Activated CD4-positive, alpha-beta T cell treated with anti-CD3 and anti-CD28 coated beads, Interleukin-2, amount 50 U/mL, for 1 hour (primary cell): ENCODE measurements at places on chromosomes 3 and 15.

GRCh38 chr3:162262129-162262528 lies 765.5 kb downstream of the OTOL1 start:
- no peak for DNase-seq

DNA sequence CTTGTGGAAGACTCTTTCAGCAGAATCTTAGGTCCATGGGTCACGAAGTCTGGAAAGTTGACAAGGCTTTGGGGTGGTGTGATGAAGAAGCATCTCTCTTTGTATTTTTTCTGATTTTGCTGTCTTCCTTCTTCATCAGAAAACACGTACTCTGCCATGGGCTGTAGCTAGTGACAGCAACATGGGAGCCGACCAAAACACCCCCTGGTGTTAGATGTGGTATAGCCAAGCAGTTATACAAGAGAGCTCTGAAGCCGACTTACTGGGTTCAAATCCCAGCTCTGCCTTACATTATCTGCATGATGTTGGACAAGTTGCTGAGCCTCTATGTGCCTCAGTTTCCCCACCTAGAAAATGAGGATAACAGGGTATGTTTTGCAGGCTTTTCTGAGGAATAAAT lies 32.9 kb upstream of the LYZL4 start:
- no peak for DNase-seq

GRCh38 chr3:140494970-140495369 lies 182.9 kb upstream of the TRIM42 start:
- no peak for DNase-seq

DNA sequence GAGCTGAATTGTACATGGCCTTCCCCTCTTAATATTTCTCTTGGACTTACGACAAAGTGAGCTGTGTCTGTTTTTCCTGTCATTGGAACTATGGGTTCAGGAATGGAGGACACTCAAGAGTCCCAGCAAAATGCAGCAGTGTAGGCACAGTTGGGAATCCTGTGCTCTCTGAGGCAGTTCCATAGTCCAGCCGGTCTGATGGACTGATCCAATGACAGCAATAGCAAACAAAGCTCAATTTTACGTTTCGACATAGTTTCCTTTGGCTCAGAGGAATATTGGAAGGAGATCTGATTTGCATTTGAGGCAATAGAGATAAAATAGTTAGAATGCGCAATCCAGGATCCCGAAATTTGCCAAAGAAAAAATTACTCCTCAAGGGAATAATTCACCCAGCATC lies 276.9 kb upstream of the CNTN3 start:
- DNase-seq = no peak

GRCh38 chr3:8743021-8743601 lies 9.5 kb downstream of the CAV3 start:
- DNase-seq = no peak

DNA sequence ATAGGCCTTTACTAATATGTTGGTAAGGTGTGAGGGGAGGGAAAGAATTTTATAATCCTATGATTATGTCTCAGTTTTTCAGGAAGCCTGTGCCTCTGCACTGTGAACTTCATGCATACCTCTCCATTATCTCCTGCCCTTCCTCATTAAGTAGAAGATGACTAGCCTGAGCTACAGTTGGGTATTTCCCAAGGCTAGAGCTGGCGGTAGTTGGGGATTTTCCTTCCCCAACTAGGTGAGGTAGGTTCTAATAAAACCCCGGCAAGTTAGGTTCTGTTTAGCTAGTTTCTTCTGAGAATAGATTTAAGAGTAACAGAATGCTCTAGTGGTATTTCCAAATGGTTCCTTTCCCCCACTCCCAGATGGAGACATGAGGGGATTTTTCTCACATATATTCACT lies 414.5 kb downstream of the GRM7 start:
- no peak for DNase-seq

GRCh38 chr3:72907731-72908620 lies 20.1 kb downstream of the GXYLT2 start:
- no peak for DNase-seq

- DNase-seq = no peak
Measured at GRCh38 chr3:27253391-27253790, 115.8 kb downstream of the NEK10 start.

GRCh38 chr15:64379216-64379960 lies 1.9 kb downstream of the PCLAF start:
- no peak for DNase-seq

DNA sequence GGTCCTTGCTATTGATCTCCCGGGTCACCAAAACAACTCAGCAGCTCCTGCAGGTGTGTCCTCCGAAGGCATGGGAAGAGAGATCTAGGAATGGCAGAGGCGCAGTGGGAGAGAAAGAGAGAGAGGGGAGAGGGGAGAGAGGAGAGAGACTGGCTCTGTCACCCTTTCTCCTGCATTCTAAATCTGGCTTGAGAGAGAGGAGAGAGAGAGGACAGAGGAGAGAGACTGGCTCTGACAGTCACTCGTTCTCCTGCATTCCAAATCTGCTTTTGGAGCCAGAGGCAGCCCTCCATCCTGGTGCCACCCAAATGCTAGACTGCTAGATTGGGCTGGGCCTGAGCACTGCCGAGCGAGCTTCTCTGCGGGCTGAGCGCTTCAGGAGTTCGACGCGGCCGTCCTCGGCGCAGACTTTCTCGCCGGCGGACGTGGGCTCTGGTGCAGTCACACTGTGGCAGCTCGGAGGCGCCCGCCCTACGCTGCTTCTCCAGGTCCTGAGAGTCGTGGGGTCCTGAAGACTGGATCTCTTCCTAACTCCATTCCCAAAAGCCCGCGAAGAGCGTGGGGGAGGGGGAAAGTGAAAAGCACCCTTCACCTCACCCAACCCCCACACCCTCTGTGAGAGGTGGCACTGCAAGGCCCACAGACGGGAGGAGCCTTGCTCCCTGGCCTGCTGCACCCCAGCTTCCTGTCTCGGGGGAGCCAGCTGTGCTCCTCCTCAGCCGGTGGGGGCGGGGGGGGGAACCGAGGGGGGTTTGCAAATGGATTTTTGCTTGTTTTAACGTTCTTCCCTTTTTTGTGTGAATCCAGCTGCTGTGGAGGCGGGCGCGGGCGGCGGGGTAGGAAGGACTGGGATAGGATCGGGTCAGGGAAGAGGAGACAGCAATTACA lies 222.3 kb downstream of the MEIS2 start:
- DNase-seq = no peak

- no peak for DNase-seq
Measured at GRCh38 chr3:131233900-131234668, 147.5 kb upstream of the NUDT16 start.

DNA sequence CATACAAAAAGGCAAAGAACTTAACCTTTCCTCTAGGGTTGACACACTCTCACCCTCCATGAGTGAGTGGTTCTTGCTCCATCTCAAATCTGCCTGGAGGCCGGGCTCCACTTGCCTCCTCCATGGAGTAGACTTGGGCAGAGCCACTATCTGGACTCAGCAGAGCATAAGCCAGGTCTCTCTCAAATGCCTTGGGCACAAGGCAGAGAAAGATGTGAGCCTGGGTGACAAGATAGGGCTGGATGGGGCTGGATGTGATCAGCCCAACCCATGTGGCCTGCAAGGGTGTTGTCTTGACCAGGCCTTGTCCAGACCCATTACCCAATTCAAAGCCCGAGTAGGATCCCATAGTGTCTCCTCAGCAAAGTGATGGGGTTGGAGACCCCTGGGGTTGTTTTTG lies 4.2 kb upstream of the RPL29 start:
- no peak for DNase-seq

DNA sequence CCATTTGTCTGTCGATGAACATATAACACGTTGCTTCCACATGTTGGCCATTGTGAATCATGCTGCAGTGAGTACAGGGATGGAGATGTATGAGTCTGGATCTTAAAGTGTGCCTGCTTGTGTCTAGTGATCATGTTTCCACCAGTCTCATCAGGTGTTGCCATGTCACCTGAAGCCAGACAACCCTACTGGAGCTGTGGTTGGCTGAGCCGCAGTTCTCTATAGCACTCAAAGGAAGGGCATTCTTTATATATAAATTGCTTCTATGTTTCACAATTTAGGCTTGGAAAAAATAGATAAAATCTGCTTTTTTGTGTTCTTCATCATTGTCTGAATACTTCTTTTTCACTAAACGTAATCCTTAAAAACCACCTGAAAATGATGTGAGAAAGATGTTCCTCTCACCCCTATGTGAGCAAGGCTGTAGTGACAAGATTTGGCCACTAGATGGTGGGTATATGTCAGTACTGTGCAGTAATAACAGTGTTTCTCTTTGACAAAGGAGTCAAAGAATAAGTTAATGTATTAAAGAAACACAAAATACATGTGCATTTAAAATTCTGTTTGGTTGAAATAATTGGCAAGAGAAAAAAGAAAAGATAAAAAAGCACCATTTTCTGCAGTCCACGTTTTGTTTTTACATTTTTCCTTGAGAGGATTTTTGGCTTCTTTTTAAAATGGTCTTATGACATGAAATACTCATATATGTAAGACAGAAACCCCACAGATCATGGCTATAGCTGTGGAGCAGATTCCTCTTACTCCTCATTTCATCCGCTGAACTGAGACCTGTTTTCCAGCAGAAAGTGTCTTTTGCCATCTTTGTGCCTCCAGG lies 394.5 kb upstream of the DPPA4 start:
- DNase-seq = peak; percentile 51

- DNase-seq = no peak
Measured at GRCh38 chr3:5769825-5770224, 582.3 kb downstream of the EDEM1 start.

DNA sequence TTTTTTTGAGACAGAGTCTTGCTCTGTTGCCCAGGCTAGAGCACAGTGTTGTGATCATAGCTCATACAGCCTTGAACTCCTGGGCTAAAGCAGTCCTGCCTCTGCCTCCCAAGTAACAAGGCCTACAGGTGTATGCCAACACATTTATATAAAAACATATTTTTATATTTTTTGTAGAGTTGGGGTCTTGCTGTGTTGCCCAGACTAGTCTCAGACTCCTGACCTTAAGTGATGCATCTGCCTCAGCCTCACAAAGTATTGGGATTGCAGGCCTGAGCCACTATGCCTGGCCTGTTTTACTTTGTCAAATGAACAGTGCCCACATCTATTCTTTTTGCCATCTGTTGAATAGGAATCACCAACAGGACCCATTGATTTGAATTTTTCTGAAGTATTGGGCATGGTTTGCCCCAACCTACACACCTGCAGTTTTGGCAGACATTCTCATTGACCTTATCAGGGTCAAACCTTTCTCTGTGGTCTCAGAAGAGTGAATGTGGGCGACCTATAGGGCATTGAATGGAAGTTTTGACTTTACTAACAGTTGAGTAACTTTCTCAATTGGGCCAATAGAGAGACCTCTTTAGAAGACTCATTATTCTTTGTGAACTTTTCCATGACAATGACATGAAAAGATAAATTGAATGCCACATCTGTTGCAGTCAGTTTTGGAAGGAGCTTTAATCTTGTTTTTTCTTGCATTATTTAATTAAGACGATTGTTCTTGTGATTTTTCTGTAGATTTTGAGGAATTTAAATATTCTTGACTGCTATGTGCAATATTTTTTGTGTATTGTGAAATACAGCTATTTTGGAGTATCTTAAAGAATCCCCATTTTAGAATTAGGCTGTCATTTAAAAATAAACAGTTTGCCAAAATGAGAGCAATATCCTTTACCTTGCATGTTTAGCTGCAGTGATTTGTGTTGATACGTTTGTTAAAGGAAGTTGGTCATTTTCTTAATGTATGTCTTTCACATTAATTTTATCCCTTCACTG lies 2.7 kb downstream of the IREB2 start:
- DNase-seq = no peak

- no peak for DNase-seq
Measured at GRCh38 chr15:23857028-23857641, 170.0 kb upstream of the NDN start.

GRCh38 chr3:186044968-186045367 lies 63.9 kb downstream of the ETV5 start:
- no peak for DNase-seq

GRCh38 chr15:80323285-80323684 lies 71.3 kb upstream of the CTXND1 start:
- no peak for DNase-seq

- DNase-seq = no peak
Measured at GRCh38 chr3:50584391-50584790, 15.1 kb downstream of the HEMK1 start.
